Activated effector memory CD4-positive, alpha-beta T cell treated with anti-CD3 and anti-CD28 coated beads, Interleukin-2, amount 50 U/mL, for 16 hours (primary cell): ENCODE measurements at places on chromosomes 11 and 22.

GRCh38 chr11:66722745-66723651, 6.0 kb downstream of the SPTBN2 start:
- DNase-seq, result no peak

GRCh38 chr11:78549624-78550409, 24.8 kb downstream of the NARS2 start:
- DNase-seq, result no peak

DNA sequence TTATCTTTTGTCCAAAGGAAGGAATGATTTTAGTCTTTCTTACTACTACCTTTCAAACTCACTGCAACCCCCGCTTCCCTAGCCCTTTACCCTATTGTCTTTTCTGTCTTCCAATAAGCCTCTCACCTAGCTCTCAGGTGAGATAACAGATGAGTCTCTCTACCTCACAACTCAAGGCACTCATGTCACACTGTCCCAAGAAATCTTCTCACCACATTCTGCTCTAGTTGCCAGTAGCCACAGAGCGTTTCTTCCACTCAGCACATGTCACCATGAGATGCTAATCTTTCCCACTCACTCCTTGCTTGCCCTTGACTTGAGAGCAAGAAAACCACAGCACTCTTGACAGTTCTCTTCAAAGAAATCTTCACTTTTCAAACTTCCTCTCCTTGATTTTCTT, 32.7 kb upstream of the TMEM41B start:
- no peak for DNase-seq

DNA sequence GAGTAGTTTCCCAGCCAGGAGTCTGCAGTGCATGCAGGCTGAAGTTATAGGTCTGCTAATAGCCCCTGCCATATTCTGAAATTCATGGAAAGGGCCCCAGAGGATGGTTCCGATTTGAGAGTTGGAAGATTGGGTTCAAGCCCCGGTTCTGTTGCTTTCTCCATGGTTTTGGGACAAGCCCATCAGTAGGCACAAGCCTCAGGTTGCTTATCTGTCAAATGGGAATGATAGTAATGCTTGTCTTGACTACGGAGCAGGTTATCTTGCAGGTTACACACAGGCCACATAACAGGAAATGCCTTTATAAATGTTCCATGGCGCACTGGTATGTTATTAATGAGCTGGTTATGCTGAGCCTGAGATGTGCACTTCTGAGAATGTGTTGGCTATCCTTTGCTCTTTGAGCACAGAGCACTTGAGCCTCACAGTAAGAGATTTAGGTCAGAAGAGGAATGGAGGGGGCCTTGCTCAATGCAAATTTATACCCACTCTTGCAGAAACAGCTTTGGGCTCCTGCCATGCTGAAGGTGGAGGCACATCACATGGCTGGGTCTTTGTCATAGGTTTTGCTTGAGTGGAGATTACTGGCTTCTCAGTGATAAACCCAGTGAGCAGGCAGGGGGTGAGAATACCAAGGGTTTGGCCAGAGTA, 47.1 kb downstream of the ZNRF3 start:
- DNase-seq, result no peak

GRCh38 chr11:32899438-32899837, 6.8 kb downstream of the QSER1 start:
- no peak for DNase-seq

DNA sequence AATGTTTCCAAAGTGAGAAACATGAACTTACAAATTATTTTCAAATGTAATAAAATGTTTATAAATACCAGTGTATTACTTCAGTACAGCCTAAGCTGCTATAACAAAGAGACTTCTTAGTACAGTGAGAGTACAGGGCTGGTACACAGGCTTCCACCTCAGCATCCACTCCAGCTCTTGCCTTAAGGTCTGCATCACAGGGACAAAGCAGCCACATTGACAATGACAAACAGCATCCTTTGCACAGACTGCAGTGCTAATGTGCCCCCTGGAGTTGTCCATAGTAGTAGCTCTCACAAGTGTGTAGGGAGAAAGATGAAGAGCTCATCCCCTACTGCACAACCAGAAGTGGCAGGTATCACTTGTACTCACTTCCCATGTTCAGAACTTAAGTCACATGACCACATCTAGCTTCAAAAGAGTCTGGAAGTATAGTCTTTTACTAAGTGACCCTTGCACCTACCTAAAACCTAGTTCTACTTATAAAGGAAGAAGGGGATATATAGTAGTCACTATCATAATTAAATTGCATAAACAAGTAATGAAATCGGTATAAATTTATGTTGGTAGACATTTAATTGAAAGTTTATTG, 10.7 kb upstream of the LIPT2 start:
- DNase-seq, result no peak
